ENCODE measurements at places on chromosomes 6 and 20.

DNA sequence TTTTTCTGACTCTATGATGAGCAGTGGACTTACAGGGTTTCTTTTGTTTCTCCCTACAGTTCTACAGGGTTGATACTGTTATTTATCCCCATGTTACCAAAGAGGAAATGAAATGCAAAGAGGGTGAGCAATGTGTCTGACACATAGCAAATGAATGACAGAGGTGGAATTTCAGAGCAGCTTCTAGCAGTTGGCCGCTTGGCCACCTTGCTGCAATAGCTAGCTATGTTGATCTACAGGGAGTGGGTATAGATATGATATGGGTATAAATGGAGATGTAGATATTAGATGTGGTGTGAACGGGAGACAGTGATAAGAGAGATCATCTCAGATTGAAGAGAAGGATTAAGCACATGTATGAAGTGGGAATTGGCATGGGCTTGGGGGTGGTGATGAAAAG is 10.9 kb upstream of the SLC22A3 start:
- no peak for DNase-seq

DNA sequence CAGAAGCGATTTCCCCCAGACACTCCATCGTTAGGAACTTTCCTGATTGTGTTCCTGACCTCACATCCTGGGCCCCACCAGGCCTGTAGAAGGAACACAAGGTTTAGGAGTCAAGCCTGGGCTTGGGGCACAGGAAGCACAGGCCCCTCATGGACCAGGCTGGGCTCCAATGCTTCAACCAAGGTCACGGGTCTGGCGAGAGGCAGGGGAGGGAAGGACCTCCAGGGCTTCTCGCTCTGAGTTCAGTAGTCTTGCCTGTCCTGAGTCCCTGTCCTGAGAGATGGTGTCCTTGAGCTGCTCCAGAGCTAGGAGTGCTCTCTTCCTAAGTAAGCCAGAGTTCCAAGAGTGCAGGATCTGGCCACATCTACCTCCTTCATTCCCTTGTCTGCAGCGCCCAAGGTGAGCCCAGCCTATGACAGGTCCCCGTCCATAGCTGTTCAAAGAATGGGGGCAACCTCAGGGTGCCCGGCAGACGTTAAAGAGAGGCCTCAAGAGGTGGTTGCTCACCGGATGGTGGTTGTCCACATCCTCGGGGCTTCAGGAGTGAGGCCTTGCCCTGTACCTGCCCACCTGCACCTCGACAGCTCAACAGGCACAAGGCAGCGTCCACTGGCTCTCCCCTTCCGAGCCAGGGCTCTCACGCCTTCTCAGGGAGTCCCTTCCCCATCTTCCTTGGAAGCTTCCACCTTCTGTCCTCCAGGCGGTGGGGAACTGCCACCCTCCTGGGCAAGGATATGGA is 1.6 kb upstream of the TUBB1 start:
- no peak for DNase-seq

DNA sequence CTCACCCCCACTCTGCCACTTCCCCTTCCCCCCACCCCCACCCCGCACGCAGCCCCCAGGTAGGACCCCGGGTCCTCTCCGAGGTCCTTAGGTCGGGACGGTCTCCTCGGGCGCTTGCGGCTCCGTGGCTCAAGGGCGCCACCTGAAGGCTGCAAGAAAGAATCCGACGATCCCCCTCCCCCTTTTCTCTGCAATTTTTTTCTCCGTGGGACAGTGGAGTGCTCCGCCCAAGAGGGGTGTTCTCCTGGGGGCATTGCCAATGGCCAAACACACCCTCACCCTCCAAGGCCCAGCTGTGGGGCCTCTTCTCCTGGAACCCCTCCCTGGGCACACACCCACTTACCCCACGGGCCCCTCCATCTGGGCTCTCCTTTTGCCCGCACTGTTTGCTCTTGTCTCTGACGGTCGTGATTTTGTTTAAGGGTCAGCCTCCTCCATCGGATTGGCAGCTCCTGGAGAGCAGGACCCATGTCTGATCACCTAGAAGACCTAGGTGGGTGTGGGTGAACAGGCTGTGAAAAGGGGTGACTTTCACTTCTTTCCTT is 1.1 kb upstream of the TMEM74B start:
- DNase-seq: peak; percentile 56

GRCh38 chr6:38192011-38192410 is 372.5 kb downstream of the ZFAND3 start:
- DNase-seq: no peak

DNA sequence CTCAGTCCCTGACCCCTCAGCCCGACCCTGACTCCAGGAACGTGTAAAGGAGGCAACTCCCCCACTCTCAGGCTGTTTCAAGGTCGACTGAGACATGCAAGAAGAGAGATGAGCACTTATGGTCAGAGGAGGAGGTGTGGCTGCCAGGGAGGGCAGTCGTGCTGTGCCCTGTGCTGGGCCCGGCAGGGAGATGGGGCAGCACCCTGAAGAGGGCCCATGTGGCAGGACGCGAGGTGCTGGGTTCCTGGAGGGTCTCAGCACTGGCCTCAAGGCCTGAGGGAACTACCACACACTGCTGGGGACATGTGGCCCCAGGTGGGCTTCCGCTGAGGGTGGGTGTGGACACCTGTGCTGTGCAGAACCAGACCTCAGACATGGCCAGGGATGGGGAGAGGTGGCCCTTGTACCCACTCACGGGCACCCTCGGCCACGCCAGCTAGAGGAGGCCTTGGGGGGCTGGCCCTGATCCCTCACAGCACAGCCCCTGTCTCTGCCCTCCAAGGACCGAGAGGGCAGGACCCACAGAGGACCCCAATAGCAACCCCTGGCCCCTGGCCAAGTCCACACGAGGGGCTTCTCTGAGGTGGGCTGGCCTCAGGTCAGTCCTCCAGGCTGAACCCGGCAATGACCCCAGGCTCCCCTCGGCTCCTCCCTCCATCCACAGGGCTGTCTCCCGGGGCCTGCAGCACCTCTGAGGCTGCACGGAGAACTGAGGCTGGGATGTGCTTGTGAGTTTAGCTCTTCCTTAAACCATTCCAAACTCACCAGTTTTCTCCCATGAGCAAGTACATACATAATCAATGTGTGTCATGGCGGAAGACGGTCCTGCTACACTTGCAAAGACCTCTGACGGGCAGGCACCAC is 8.7 kb downstream of the SLC2A4RG start:
- no peak for DNase-seq

DNA sequence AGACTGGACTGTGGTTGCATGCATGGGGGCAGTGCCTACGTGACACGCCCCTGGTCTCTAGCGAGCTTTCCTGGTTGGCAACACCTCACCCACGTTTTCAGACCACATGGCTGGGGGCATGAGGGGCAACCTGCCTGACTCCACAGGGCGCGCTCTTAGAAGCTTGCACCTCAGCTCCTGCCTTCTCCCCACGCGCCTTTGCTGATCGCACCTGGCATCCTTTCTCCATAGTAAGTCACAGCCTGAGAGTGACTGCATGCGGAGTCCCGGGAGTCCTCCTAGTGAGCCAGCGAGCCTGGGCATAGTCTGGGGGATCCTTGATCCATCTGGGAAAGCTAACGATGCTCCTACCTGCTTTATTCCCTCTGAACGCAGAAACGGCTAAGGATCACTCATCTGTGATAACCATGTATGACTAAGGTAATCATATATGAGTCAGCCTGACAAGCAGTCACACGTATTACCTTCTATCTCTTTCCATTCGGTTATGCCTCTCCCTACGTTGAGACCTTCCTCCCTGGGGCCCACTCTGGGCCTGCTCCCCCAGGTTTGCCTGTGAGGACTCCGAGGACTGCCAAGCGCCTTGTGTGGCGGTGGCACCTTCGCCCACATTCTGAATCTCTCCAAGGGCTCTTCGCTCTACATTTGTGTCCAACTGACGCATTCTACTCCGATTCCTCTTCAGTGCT is 4.5 kb downstream of the TCFL5 start:
- no peak for DNase-seq

GRCh38 chr20:62776692-62777527 is 19.4 kb upstream of the MRGBP start:
- DNase-seq: peak; percentile 70

DNA sequence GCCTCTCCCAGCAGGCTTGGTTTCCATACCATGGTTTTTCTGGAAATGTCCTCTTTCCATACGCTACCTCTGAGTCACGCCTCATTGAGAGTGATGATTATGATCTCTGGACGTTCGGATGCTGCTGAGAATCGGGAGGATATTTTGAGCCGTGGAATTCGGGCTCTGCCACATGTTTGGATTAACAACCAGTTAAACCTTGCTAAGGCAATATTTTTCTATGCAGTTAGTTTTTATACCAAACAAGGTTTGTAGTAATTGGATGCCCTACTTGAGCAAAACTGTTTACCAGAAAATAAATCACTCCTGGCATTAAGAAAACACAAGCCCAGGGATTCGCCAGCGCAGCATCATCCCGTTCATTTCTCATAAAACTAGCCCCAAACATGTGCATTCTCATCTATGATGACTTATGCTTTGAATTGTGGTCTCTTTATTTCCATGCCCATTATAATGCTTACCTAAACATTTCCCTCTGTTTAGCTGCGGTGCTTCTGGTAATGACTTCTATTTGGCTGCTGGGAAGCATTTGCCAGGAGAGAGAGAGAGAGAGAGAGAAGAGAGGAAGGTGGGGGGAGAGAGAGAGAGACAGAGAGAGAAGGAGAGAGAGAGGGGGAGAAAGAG is 198.9 kb downstream of the CLIC5 start:
- no peak for DNase-seq

GRCh38 chr20:57346477-57346876 is 4.6 kb upstream of the RAE1 start:
- DNase-seq: peak; percentile 74

- no peak for DNase-seq
These were observed 54.2 kb downstream of the NFATC2 start for GRCh38 chr20:51488331-51488730.

GRCh38 chr6:111068866-111069234 is 18.5 kb upstream of the SLC16A10 start:
- no peak for DNase-seq

DNA sequence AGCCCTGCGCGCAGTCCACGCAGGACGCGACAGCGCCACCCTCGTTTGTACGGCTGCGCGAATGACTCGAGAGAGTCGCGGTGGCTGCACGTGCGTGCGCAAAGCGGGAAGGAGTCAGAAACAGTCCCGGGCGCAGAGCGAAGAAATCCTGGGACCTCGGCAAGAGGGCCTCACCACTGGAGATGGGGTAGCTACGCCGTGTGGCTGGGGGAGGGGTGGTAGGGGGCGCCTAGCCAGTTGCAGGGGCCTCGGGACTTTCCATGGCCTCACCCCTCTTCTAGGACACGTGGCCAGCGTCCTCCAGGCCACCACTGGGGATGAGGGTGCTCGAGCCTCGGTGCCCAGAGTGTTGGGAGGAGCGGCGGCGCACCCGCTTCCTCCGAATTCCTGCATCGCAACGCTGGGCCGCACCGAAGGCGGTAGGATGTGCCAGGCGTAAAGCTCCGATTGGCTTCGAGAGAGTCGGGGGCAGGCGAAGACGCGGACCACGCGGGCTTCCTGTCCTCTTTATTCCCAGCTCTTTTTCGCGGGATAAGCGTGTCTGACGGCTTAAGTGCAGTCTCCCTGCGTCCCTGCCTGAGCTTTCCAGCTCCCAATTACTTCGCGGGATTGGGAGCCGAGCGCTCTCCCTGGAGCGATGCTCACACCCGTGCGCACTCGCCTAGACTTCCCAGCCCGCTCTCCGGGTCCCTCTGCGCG is 38.7 kb downstream of the NCR2 start:
- peak; percentile 37 for DNase-seq

GRCh38 chr20:32474967-32475811 is 109.9 kb downstream of the NOL4L start:
- no peak for DNase-seq

DNA sequence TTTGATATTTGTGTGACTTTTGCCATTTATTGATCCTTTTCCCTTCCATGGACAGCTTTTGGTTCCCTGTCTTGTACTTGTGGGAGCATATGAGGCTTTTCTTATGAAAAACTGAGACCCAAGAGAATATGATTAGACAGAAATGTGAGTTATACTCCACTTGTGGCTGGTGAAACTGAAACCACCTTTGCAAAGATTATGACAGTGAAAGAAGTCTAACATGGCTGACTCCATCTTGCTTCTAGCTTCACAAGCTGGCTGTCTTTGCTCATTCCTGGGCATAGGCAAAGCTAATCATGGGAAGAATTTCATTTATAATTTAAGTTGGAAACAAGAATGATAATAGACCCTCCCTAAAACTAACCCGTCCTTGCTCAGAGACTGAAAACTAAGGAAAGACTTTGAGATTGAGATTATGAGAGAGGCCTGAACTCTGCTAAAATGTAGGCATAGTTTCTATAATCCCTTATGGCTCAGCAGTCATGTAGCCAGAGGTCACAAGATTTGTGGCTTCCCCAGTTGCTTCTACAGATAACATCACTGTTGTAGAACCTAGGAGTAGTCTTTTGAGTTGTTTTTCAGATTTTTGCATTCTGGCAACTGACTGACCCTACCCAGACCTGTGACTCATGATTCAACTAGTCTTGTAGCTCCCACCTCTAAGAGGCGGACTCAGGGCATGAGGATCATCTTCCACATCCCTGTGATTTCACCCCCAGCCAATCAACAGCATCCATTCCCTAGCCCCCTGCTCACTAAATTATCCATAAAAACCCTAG is 50.9 kb upstream of the CD2AP start:
- no peak for DNase-seq

- no peak for DNase-seq
These were observed 61.6 kb upstream of the JAG1 start for GRCh38 chr20:10735195-10735949.

GRCh38 chr6:25524542-25524941 is 127.5 kb upstream of the SCGN start:
- DNase-seq: no peak

- DNase-seq: no peak
These were observed 66.6 kb downstream of the AFG1L start for GRCh38 chr6:108361312-108361932.

GRCh38 chr6:163904186-163904585 is 489.7 kb downstream of the QKI start:
- DNase-seq: no peak

- no peak for DNase-seq
These were observed 10.1 kb downstream of the CSNK2A1 start for GRCh38 chr20:533526-533925.

GRCh38 chr6:42045538-42046460 is 4.5 kb upstream of the TAF8 start:
- peak; percentile 79 for DNase-seq

DNA sequence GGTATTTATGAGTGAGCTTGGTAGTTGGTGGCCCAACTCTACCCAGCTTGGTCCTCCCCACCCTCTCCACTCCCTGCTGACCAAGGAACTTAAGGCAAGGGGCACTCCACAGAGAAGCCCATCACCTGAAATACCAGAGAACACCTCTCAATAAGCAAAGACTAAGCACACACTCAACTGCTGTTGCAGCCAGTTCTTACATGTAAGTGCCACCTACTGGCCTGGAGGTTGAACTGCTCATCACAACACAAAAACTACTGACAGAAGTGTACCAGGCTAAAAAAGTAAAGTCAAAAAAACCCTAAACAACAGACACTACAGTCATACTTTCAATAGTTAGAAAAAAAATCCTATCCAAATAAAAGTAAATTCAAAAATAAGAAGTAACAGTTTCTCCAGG is 146.2 kb downstream of the FAM83B start:
- DNase-seq: no peak

- peak; percentile 71 for DNase-seq
These were observed 18.4 kb upstream of the MMP24 start for GRCh38 chr20:35207950-35208611.

GRCh38 chr20:22723659-22724058 is 139.3 kb upstream of the FOXA2 start:
- DNase-seq: no peak
